ENCODE measurements at places on chromosomes 6 and 20.

- DNase-seq = no peak
Observed at GRCh38 chr20:58864346-58864745, 11.8 kb downstream of the GNAS start.

GRCh38 chr20:50670126-50670862 lies 21.0 kb downstream of the RIPOR3 start:
- no peak for DNase-seq

GRCh38 chr6:138004430-138005287 lies 102.6 kb downstream of the PERP start:
- DNase-seq = no peak

GRCh38 chr6:13883966-13884365 lies 40.8 kb upstream of the RNF182 start:
- DNase-seq = no peak

GRCh38 chr6:104281370-104281769 lies 578.3 kb downstream of the HACE1 start:
- no peak for DNase-seq

DNA sequence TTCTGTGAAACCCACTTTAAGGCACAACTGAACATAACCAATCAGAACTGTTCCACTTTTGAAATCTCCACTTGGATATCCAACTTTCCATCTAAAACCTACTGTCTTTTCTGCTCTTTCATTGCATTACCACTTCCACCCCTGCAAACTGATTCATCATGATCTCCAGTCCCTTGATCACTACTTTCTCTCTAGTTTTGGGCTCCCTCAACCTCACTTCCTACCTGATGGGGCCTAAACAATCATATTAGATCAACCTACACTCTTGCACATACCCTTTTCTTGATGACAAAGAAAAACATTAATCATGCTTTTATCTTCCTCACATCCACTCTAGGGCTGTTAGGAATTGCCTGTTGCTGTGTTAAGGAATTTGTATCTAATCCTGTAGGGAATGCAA lies 137.6 kb downstream of the PDSS2 start:
- DNase-seq = no peak

- DNase-seq = no peak
Observed at GRCh38 chr6:125639466-125640020, 109.9 kb upstream of the HEY2 start.

DNA sequence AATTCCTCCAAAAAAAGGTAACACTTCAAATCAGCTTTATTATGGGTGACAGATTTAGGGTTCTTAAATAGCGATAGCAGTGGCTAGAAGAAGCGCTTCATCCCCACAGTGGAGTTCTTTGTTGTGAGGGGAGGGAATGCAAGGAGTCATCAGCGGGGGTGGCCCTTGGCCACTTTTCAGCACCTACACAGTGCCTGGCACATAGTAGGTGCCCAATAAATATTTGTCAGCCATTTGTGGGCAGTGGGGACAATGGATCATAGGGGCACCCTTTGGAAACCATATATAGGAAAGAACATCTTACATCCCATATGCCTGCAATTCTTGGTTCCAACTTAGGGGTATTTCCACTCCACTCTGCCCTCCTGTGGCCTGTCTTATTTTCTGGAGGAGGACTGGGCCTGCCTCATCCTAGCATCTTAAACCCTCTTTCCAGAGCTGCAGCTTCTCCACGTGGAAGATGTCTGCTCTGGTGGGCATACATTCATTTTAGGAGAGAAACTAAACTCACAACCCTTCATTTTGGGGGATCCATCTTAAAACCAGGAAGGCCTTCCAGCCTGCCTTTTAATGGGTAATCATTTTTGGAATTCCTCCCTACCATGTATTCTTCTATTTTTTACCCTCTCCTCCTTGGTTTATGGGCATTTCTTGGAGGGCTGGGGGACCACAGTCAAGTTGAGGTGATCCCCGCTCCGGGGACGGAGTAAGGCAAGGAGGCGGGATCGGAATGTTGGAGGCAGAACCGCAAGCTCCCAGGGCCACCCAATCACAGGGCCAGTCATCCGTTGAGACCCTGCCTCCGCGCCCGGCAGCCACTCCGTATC lies 2.6 kb upstream of the GPSM3 start:
- DNase-seq = no peak

- no peak for DNase-seq
Observed at GRCh38 chr6:19231878-19232561, 605.1 kb upstream of the ID4 start.

GRCh38 chr6:112416866-112417265 lies 69.7 kb downstream of the RFPL4B start:
- no peak for DNase-seq

DNA sequence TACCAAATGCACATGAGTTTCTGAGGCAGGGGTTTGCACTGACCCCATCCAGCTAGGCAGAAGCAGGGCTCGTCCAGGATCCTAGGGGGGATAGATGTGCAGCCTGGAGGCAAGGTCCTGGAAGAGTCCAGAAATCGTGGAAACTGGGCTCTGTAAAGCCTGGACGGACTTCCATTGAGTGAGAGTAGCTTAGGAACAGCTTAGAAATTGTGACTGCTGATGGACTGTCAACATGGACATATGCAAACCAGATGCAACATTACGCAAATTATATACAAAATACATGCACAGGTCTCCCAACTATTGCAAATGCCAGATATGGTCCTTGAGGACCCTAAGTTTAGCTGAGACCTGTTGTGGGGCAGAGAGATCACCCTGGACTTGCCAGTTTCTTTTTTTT lies 4.8 kb upstream of the EMILIN3 start:
- no peak for DNase-seq

DNA sequence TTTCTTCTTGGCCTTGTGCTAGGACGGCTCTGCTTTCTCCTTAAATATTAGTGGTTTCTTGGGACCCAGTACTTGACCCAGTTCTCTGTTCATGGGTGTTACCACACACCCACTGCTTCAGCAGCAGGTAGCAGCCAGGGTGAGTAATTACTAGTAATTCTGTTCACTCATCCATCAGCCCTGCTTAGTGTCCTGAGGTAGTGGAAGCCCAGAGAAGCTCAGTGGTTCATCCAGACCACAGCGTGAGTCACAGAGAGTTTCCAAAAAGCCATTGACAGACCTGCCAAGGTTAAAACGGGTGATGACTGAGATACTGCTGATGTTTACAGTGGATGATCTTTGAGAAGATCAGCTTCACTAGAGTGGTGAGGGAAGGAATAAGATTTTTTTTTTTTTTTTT lies 51.7 kb upstream of the HINT3 start:
- DNase-seq = peak; percentile 27

GRCh38 chr6:157982563-157983405 lies 1.1 kb downstream of the SYNJ2 start:
- no peak for DNase-seq

DNA sequence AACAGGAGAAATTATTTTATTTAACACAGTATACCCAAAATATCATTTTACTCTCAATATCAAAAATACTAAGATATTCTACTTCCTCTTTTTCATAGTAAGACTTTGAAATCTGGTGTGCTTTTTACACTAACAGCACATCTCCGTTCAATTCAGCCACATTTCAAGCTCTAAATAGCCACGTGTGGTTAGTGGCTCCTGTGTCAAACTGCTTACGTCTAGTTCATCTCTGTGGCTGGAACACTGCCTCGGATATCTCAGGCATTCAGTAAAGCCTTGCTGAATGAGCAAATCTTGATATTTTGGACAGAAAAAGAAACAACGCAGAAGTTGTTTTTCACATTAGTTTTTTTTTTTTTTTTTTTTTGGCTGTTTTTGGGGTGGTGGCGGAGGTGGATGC lies 136.1 kb downstream of the EYA4 start:
- DNase-seq = no peak

- DNase-seq = no peak
Observed at GRCh38 chr6:36244641-36245280, 25.1 kb upstream of the PNPLA1 start.

DNA sequence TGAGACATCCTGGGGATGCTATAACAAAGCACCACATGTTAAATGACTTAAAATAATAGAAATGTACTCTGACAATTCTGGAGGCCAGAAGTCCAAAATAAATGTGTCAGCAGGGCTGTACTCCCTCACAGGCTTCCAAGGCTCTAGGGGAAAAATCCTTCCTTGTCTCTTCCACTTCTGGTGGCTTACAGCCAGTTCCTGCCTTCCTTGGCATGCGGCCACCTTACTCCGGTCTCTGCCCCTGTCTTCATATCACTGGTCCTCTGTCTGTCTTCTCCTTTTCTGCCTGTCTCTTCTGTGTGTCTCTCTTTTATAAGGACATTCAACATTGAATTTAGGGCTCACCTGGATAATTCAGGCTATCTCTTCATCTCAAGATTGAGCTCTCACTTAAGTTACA lies 155.3 kb upstream of the SYNCRIP start:
- DNase-seq = no peak

DNA sequence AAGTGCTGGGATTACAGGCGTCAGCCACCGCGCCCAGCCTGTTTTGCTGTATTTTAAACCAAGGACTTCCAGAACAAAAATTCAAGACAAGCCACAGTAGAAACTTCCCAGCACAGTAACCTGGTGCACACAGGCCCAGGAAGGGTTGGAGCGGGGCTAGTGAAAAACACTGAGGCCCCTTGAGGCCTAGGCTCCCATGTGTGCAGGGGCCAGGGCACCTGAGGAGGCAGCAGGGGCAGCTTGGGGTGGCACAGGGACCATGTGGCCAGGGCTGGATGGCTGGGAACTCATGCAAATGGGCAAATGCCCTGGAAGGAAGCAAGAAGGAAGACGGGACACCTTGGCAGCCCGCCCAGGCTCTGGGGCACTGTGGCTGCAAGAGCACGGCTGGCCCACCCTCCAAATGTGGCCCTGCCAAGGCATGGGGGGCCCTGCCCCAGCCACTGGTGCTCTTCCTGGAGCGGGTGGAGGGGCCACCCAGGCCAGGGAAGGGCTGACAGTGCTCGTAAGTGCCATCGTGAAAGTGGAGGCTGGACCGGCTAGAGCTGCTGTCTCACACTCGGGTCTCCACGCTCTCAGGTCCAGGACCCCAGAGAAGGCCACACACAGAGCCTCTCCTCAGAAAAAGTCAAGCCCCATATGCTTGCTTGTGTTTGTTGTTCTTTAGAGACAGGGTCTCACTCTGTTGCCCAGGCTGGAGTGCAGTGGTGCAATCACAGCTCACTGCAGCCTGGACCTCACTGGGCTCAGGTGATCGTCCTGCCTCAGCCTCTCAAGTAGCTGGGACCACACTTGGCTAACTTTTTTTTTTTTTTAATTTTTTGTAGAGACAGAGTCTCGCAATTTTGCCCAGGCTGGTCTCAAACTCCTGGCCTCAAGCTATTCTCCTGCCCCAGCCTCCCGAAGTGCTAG lies 10.3 kb downstream of the SLC2A4RG start:
- no peak for DNase-seq

GRCh38 chr6:84756466-84756865 lies 7.9 kb downstream of the TBX18 start:
- DNase-seq = no peak

DNA sequence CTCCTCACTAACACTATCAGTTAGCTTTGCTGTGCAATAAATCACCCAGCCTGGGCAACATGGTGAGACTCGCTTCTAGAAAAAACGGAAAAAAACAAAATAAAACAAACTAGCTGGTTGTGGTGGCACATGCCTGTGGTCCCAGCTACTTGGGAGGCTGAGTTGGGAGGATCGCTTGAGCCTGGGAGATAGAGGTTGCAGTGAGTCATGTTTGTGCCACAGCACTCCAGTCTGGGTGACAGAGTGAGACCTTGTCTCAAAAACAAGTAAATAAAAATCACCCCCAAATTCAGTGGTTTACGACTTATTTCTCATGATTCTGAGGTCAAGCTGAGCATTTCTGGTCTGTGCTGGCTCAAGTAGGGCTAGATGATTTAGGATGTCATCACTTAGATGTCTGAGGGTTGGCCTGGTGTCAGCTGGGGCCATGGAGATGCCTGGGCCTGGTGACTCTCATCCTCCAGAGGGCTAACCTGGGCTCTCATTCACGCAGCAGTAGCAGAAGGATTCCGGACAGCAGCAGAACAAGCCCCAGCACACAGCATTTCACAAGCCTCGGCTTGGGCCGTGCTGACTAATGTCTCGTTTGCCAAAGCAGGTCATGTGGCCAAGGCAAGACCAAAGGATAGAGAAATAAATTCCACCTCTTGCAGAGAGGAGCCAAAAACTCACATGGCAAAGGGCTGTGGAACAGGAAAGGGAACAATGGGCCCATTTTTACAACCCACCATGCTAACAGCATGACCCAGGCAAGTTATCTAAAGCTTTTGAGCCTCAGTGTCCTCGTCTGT lies 32.5 kb downstream of the MGME1 start:
- DNase-seq = no peak

- peak; percentile 63 for DNase-seq
Observed at GRCh38 chr20:44979090-44979621, 12.8 kb downstream of the STK4 start.

DNA sequence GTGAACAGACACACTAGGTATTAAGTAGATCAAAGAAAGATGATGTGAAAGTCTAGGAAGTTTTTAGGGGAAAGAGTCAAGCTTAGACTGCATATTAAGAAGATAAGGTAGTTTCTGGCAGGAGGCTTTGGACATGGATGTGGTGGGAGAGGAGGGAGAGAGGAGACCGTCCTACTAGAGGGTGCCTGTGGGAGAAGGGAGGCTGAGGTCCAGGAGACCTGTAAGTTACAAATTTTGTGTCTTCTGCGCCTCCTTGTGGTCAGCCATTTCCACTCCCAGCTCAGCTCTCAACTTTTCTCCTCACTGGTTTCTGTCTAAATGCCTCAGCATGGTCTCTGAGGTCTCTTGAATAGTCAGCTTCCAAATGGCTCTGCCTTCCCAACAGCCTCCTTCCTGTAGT lies 193.5 kb downstream of the UNC5CL start:
- DNase-seq = no peak

DNA sequence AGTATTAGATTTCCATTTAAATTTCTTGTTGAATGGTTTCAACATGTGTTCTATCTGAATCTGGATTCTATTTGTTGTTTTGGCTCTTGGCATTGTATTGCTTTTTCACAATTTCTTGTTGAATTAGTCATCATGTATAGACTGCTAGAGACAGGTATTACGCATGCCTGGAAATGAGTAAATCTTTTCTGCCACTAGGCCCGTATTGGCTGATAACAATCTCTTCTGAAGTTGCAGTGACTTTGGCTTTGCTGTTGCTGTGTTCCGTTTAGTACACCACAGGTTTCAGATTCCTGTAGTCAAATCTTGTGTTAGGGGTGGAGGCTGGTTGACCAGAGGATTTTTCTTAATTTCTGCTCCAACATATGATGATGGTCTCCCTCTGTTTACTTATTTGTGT lies 1339.4 kb downstream of the GRIK2 start:
- DNase-seq = no peak

- DNase-seq = no peak
Observed at GRCh38 chr6:38782616-38783015, 67.5 kb downstream of the DNAH8 start.

- no peak for DNase-seq
Observed at GRCh38 chr20:63312690-63313348, 19.8 kb downstream of the COL20A1 start.

DNA sequence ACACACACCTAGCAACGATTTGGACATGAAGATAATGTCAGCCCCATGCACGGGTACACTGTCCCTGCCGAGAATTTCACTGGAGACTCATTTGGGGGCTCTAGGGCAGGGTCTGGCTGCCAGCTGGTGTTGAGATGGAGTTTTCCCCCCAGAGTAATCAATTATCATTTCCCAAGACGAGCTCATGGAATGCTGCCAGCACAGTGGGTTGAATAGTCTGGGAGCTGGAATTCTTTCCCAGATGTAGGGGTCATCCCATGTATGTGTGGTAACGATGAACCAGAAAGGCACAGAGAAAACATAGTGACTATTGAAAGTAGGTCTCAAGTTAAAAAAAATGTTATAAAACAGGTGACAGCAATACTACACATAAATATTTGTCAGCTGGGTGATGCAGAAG lies 579.9 kb downstream of the MAFB start:
- no peak for DNase-seq

- DNase-seq = no peak
Observed at GRCh38 chr6:80465513-80465912, 359.0 kb downstream of the BCKDHB start.
